ENCODE measurements at places on chromosomes 4 and X. TPM values are rescaled to one million over a fixed set of nuclear protein-coding genes. Genes with fewer than 3 reads are reported as not detected.
A peak's percentile ranks its signal among the peaks of the same experiment; 100 is the strongest.

GRCh38 chrX:26146024-26146423 lies 7.9 kb downstream of the MAGEB18 start:
- no peaks in the 10 kb centered on the region for H3K27me3 ChIP-seq
- DNase-seq, result no peak
- H3K4me1 ChIP-seq, result no peaks in the 10 kb centered on the region
- no peaks in the 10 kb centered on the region for H3K36me3 ChIP-seq
- H3K27ac ChIP-seq, result no peak overlapping the region
- no peak overlapping the region for H3K4me3 ChIP-seq

DNA sequence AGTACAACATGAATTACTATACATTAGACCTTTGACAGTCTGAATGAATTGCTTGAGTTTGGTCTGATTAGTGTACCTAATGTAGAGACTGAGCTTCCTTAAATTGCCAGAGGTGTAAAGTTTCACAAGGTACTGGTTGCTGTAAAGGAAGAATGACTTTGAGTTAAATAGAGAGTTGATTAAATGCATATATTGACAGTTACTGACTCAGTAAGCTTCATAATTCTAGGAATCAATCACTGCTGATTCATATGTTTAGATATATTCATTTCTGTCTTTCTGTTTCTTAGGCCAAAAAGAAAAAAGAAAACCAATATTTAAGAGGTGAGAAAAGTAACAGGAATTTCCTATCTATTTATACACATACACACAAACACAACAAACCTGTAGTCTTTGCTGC lies 16.2 kb upstream of the ART3 start:
- H3K27ac ChIP-seq, result no peak overlapping the region
- no peaks in the 10 kb centered on the region for H3K27me3 ChIP-seq
- DNase-seq, result no peak
- no peaks in the 10 kb centered on the region for H3K4me1 ChIP-seq
- H3K36me3 ChIP-seq, result no peaks in the 10 kb centered on the region

DNA sequence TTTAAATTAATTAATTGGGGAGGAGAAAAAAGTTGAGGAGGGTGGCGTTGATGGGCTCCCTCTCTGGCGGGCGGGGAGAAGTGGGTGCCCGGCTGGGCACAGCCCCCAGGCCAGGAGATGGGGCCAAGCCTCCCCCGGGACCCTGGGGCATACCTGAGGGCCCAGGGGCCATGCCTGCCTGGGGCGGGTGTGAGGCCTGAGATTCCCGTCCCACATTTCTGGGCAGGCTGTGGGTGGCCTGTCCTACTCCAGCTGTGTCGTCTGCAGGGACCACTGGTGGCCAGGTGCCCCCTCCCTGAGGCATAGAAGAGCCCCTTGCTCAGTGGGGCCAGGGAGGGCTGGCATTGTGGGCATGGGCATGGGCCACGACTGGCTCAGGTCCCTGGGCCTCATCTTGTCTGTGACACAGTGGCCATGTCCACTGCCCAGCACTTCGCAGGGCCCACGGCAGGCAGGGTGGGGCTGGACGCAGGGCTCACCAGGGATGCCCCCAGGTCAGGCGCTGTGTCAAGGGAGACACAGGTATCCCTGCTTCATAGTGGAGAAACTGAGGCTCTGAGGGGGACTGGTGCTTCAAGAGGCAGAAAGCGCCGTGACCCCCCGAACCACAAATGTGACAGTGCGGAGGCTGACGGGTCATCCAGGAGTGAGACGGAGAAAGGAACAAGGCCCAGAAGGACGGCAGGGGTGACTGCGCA lies 60.1 kb downstream of the FAM53A start:
- no peaks in the 10 kb centered on the region for H3K4me1 ChIP-seq
- no peak overlapping the region for H3K4me3 ChIP-seq
- H3K36me3 ChIP-seq, result no peaks in the 10 kb centered on the region
- no peak for DNase-seq
- no peak overlapping the region for H3K27ac ChIP-seq
- H3K27me3 ChIP-seq, result no peaks in the 10 kb centered on the region

The REPS2 gene
- 21.4 TPM for total RNA-seq

The ZFYVE28 gene
- 13.9 TPM for total RNA-seq

DNA sequence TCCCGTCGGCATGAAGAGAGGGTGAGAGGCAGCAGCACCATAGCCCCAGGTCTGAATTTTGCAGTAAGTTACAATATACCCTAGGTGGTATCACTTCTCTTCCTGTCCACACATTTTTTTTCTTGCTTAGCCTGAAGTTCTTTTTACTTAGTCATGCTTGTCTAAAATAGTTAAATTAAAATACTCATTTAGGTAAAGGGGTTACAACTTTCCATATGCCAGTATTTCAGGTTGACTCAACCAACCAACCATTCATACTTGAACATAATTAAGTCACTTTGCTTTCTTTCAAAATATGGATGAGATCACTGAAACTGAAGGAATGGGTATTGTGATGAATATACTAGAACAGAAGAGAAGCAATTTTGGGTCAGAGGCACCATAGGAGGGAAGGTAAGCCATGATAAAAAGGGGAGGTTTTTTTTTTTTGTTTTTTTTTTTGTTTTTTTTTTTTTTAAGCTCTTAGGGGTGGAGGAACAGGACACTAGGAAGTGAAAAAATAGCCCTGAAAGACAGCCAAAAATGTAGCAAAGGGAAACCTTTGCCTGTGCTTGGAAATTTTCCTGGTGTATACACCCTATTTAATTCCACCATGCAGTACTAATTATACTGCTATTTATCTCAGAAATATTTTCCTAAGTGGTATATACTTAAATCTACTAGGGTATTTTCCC lies 41.8 kb downstream of the RPS6KA3 start:
- no peaks in the 10 kb centered on the region for H3K27me3 ChIP-seq
- H3K36me3 ChIP-seq, result no peaks in the 10 kb centered on the region
- DNase-seq, result no peak
- peak overlapping the region; percentile 26 for H3K27ac ChIP-seq
- H3K4me3 ChIP-seq, result no peak overlapping the region

The MTNR1A gene
- total RNA-seq, result not detected

DNA sequence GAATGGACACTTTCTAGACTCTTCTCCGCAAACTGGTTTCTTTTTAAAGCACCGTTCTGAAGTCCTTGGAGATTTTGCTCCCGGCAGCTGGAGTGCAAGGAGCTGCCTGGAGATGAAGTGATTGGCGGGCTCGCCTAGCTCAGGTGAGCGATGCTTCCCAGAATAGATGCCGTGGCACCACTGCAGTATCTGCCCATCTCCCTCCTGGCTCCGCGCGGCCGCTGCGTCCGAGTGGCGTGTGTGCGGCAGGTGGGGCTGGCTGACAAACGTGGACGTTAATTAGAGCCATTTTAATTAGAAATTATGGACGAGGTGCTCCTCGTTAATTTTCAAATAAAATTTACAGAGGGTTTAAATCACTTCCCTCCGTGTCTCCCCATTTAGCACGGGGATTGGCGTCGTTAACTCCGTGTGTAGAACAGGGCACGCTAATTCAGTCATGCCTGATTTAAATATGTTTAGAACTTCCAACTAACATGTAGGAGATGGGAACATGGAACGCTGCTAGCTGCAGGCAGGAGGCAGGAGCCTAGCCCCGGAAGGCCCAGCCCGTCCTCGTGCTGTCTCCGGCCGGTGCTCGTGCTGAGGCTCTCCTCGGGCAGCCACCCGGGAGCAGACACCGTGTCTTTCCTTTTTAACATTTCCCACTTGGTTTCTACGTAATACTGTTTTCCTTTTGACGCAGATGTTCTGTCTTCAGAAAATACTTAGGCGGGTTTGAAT lies 11.6 kb downstream of the UVSSA start:
- no peak overlapping the region for H3K27ac ChIP-seq
- H3K27me3 ChIP-seq, result no peaks in the 10 kb centered on the region
- H3K4me1 ChIP-seq, result no peaks in the 10 kb centered on the region
- H3K36me3 ChIP-seq, result no peaks in the 10 kb centered on the region
- H3K4me3 ChIP-seq, result no peak overlapping the region
- DNase-seq, result no peak

DNA sequence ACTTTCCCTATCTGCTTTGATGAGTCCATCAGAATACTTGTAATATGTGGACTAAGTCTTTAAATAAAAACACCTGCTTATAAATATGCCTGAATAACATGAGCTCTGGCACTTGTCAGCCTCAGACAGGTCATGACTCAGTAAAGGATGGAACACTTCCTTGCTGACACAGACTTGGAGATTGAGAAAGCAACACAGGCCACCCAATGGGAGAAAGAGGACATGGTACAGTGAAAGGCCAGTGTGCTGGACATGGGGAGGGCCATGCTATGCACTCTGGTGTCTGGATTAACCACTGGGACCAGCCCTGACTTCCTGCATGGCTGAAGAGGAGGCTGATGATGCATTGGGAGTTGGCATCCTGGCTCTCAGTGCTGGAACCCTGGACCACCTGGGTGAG lies 149.5 kb downstream of the DHRSX start:
- H3K4me3 ChIP-seq, result no peak overlapping the region
- no peaks in the 10 kb centered on the region for H3K4me1 ChIP-seq
- H3K27ac ChIP-seq, result no peak overlapping the region
- DNase-seq, result no peak
- H3K27me3 ChIP-seq, result no peaks in the 10 kb centered on the region

Data from breast epithelium (tissue), 4 donors.